ENCODE measurements at places on chromosomes 1 and 21.
A peak's percentile ranks its signal among the peaks of the same experiment; 100 is the strongest.

- DNase-seq, result no peak
Measured at GRCh38 chr1:204723131-204723787, 37.7 kb upstream of the LRRN2 start.

DNA sequence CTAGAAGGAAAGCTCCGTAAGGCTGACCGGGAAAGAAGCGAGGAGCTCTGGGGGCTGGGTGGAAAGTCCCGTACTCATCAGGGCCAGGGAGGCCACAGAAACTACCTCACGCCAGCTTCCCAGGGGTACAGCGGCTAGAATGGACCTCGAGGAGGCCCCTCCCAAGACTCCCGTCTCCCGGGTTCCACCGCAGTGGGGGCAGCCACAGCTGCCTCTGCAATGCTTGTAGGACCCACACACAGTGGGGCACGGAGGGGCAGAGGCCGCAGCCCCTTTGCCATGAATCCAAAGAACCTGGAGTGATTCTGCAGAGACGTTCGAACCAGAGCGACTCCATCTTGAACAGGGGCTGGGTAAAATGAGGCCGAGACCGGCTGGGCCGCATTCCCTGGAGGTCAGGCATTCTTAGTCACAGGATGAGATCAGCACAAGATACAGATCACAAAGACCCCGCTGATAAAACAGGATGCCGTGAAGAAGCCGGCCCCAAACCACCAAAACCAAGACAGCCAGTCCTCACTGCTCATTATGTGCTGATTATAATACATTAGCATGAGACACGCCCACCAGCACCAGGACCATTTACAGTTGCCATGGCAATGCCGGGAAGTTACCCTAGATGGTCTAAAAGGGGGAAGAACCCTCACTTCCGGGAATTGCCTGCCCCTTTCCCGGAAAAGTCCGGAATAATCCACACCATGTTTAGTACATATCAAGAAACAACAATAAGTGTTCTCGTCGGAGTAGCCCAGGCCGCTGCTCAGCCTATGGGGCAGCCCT lies 1.6 kb upstream of the ANKRD65 start:
- DNase-seq, result no peak

DNA sequence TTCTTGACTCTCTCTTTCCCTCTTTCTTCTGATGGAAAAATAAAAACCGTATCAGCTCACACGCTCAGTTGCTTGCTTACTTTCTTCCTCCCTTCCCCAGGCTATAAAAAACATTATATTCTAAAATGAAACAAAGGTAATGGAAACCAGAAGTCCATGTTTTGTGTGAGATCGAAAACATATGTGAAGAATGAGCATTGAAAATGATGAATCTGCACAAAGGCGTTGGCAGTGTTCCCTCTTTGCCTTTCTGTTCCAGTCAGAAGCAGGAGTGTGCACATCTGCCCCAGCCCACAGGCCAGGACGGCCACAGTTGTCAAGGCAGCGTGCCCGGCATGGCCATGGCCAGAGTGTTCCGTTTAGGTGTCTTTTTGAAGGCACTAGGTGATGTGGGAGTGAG lies 185.3 kb upstream of the USP24 start:
- DNase-seq, result no peak

DNA sequence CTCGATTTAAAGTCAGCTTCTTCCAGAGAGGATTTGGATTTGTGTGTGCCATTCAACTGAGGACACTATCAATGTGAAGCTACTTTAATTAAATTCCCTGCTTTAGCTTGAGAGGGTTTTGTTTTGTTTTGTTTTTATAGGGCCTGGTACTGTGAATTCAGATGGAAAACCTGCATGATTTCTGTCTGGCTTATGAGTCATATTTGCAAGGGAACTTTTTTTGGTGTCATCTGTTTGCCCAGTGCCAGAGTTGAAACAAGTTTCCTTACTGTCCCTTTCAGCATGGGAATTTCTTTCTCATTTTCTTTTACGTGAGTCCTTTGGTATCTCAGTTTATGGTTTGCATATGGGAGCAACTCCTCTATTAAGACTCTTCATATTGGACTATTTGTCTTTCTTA lies 194.6 kb downstream of the GREM2 start:
- DNase-seq, result no peak

DNA sequence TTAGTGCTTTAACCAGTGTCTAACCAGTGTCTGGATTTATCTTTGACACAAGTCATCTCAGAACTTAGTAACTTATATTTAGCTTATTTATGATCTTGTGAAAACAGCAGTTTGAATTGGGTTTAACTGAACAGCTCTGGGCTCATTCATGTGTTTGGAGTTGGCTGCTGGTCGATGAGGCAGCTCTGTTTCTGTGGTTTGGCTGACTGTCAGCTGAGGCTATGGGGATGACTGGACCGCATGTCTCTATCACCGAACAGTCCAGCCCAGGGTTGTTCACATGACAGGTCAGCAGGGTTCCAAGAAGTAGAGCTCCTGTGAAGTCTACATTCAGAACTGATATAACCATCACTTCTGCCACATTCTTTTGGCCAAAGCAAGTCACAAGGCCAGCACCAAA lies 29.1 kb upstream of the C21orf91 start:
- peak; percentile 26 for DNase-seq

- DNase-seq, result no peak
Measured at GRCh38 chr21:27464648-27465047, 497.8 kb upstream of the ADAMTS5 start.

GRCh38 chr1:78426408-78426807 lies 64.4 kb upstream of the PTGFR start:
- no peak for DNase-seq

DNA sequence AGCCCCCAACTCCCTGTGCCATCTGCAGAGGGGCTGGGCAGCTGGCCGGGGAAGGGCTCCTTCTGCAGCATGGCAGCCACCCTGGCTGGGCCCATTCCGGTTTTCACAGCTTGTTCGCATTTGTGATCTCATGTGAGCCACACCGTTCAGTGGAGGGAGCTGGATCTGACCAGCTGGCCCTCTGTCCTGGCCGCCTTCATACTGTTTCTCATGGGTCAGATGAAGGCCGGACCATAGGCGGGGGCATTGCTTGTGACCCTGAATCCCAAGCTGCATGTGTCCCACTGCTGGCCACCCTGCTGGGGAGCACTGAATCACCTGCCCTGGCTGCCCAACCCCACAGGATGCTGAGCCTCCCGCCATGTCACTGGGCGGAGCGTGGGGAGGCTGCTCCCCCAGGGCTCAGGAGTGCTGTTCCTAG lies 36.4 kb upstream of the PRSS38 start:
- DNase-seq, result no peak

Data from adrenal gland (tissue), 19 donors.